IPS-NIHi11 (cell line): ENCODE measurements at places on chromosomes 16 and 17.
A peak's percentile ranks its signal among the peaks of the same experiment; 100 is the strongest.

DNA sequence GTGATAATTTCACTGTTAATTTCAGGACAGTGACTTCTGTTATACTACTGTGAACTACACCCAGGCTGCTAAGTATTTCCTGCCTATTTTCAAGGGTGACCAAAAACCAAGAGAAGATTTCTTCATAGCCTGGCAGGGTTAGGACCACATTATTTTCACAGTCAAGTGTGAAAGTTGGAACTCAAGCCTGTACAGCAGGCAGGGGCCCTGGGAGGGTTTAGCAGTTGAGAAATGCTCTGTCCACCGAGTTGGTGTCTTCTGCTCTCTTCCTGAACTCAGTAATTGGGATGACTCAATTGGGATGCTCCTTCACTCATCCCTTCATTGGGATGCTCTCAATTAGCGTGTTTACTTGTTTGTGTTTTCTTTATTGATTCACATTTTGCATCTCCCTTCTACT lies 347.3 kb upstream of the CDH11 start:
- no peak for DNase-seq

DNA sequence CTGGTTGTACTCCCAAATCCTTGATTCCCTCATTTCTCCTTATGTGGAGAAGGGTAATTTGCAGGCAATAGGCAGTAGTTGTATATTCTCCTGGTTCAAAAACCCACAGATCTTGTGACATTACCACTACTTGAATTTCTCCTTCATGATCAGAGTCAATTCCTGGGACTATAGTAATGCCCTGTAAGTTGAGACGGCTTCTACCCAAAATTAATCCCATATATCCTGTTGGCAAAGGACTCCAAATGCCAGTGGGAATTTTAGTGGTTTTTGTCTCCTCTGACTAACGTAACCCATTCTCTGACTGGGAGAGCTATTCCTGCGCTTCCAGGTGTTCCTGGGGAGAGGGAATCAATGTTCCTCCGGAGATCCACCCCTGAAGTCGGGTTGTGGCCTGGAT lies 11.6 kb upstream of the ZNF689 start:
- no peak for DNase-seq

DNA sequence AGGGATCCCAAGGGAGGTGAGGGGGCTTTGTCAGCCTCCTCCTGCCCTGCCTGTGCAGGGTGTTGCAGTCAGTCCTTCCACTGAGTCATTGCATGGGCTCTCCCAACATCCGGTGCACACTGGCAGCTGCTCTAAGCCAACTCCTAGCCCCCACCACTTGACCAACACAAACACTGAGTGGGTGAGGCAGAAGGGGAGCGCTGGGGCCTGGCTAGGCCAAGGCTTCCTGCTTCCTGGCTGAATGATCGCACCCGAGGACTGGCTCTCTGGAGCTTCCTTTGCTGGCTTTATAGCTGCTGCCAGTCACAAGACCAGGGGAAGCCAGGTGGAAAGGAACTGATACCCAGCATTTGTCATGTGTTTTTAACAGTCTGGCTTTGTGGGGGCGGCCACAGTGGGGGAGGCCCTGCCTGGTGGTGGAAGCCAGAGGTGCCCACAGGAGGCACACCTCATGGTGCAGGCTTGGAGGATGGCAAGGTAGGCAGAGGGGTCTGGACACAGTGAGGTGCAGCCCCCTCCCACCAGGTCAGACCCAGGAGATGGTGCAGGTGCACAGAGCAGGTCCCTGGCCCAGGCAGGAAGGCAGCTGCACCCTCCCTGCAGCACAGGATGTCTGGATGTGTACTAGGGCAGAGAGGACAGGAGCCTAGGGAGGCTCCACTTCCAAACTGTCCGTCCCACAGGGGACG lies 6.8 kb downstream of the MPG start:
- DNase-seq = no peak

- no peak for DNase-seq
Measured at GRCh38 chr16:62909597-62909996, 873.4 kb upstream of the CDH8 start.

GRCh38 chr16:4980691-4981090 lies 22.6 kb downstream of the SEC14L5 start:
- no peak for DNase-seq

DNA sequence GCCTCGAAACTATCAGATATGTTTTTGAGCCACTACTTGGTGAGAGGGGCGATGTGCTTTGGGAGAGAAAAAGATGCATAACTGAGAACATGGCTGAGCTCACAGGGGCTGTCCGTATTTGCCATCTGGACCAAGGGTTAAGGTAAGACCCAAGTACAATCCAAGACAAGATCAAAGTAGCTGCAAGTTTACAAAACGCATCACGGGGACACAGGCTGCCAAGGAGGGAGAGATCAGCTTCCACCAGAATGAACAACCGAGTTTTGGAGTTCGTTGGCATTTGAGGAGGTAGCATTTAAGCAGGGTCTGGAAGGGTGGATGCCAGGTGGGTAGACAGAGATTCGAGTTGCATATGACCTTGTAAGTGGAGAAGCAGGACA lies 2.2 kb downstream of the PITPNC1 start:
- no peak for DNase-seq

- peak; percentile 77 for DNase-seq
Measured at GRCh38 chr16:24010440-24011089, 174.8 kb downstream of the PRKCB start.

DNA sequence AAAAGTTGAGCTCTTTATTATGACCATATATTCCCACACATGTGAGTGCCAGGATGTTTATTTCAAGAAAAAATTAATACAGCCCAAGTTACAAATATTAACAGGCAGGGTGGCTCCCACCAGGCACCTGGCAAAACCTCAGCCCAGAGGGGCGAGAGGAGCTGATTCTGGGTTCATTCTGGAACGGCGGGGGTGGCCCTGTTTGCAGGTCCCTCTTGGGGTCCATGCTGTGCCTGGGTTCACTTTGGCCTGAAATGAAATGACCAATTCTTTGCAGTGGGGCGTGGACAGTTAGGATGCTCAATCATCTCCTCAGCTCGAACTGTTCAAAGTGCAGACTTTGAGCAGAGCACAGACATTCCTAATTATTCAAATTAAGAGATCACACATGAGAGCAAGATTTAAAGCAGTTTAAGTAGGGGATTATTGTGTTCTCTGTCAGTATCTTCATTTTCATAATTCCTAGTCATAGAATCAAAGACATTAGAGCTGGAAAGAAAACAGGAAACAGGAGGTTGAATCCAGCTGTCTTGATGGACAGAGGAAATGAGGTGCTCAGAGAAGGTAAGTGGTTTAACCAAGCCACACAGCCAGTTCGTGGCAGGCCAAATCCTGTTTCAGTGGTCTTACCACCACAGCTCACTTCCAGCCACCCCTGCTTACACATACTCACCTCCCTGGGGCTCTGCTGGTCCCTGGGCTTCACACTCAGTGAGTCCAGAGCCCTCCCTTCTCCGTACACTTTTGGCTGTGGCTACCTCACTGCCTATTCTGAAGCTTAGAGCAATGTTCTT lies 363.9 kb upstream of the TNRC6C start:
- no peak for DNase-seq

DNA sequence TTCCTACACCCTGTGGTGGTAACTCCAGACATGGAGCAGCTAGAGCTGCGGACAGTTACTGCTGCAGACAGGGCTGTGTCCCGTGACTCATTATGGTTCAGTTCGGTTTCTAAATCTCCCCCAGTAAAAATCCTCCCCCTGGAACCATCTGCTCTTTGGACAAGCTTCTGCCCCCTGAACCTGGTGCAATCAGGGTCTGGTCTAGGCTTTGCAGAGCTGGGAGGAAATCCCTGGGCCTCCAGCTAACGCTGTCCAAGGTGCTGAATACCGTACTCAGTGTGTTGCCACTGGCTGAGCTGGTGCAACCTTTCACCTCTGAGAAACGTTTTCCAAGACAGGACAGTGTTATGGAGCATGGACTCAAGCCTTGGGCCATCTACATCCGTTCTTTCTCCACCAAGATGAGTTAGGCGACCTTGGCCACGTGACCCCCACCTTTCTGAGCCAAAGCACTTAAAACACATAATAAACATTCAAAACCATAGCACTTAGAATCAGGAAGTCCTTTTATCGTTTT lies 142.0 kb downstream of the CPPED1 start:
- DNase-seq = peak; percentile 80

DNA sequence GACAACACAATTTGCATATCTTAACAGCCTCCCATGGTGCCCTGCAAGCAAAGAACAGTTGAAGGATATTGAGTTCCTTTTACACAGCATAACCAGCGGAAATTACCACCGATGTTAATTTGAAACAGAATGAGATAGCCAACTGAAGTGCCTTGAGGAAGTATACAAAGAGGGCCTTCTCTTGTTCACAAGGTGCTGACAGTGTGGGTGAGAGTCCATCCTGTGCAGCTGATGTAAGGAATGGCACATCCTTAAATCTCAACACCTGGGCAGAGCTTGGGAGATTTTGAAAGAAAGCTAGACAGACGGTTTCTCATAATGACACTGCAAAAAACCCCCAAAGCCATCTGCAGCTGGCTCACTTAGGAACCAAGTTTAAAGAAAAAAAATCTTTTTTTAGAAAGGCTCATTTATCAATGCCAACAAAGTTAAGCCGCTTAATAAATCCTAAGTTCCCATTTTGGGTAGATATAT lies 818.6 kb downstream of the KCNJ2 start:
- peak; percentile 20 for DNase-seq

DNA sequence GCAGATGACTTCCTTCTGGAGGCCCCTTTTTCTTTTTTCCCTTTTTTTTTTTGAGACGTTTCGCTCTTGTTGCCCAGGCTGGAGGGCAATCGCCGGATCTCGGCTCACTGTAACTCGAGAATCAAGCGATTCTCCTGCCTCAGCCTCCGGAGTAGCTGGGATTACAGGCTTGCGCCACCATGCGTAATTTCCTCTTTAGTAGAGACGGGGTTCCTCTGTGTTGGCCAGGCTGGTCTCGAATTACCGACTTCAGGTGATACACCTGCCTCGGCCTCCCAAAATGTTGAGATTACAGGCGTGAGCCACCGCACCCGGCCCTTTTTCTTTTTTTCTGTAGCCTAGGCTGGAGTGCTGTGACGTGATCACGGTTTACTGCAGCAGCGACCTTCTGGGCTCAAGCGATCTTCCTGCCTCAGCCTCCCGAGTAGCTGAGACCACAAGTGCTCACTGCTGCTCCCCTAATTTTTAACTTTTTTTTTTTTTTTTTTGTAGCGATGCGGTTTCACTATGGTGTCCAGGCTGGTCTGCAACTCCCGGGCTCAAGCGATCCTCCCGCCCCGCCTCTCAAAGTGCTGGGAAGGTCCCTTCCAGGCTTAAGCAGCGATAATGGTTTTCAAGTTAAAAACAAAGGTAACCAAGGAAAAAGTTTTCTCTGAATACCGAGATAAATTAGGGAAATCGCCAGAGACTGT lies 956 bp upstream of the IST1 start:
- peak; percentile 17 for DNase-seq

DNA sequence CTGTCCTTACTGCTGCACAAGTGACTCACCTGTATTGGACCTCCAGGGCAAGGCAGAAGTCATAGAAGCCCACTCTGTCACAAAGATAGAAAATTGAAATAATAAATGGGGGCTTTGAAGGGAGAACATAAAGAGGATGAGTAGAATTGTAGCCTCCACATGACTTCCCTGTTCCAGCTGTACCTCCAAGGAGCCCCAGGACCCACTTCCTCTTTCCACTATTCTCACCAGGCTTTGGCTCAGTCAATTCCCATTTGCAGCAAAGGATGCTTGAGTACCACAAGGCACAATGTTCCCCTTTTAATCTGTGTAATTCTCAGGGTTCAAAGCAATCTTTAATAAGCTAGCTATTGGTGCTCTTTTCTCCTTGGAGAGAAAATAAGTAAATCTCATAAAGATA lies 512.1 kb downstream of the TOX3 start:
- no peak for DNase-seq

DNA sequence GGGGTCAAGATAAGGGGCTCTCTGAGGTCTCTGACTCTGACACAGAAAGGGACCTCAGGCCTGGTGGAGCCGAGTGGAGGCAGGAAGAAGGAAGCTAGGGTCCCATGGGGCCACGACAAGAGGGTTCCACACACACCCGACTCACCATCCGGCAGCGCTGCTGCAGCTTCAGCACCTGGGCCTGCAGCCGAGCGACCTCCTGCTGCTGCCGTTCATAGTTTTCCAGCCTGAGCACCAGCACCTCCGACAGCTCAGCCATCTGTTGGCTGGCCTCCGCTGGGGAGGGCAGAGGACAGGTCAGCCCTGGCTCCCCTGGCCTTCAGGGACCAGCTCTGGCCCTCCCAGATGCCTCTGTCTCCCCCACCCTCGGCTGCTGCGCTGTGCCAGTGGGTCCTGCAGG lies 6.4 kb downstream of the HAP1 start:
- no peak for DNase-seq
